EL (cell line): ENCODE measurements at places on chromosomes 4 and X.

GRCh38 chrX:154517101-154517781 lies 1.2 kb upstream of the FAM3A start:
- no peak for DNase-seq

GRCh38 chrX:23662187-23662586 lies 5.1 kb upstream of the PRDX4 start:
- DNase-seq = peak; percentile 16

- no peak for DNase-seq
Observed at GRCh38 chrX:34629572-34629971, 27.5 kb downstream of the TMEM47 start.

DNA sequence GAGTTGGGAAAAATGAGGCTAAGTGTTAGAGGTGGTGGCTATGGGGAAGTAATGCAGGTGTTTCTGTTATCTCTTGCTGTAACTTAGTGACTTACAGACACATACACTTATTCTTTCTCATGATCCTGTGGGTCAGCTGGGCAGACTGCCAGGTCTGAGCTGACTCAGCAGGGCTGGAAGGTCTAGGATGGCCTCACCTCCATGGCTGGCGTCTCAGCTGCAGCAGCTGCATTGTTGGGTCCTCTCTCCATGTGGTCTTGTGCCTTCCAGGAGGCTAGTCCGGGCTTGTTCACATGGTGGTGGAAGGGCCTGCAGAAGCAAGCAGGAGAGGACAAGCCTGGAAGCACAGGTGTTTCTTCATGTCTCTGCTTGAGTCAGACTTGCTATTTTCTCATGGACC lies 172.7 kb downstream of the NHS start:
- DNase-seq = peak; percentile 80

- peak; percentile 68 for DNase-seq
Observed at GRCh38 chr4:47624031-47624441, 139.0 kb downstream of the ATP10D start.

DNA sequence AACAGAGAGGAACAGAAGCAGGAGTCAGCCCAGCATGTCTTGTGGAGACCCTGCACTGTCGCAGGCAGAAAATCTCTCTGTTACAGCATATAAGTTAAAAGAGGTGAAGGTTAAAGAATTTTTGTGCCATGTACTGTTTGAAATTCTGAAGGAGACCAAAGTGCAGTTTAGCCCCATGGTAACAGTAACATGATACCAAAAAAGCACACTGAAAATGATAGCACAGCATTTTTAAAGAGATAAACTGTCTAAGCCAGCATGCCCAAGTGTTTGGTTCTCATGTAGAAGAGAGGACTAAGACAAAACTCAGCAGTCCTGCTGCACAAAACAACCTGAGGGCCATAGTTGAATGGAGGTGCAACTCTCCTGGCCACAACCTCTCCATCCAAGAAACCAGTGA lies 41.9 kb upstream of the PARM1 start:
- DNase-seq = no peak

- peak; percentile 88 for DNase-seq
Observed at GRCh38 chrX:74291964-74292807, 11.8 kb upstream of the ZCCHC13 start.

- DNase-seq = peak; percentile 20
Observed at GRCh38 chrX:41759817-41760216, 35.8 kb downstream of the GPR82 start.

DNA sequence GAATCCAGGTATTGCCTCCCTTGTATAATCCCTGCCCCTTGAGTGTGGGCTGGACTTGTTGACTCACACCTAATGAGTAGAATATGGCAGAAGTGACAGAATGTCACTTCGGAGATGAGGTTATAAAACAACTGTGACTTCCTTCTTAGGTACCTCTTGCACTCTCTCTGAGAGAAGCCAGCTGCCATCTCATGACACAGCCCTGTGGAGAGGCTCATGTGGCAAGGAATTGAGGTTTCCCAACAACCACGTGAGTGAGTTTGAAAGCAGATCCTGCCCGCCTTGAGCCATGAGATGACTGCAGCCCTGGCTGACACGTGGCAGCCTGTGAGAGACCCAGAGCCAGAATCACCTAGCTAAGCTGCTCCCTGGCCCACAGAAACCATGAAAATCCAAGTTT lies 13.5 kb downstream of the ASB11 start:
- DNase-seq = no peak

DNA sequence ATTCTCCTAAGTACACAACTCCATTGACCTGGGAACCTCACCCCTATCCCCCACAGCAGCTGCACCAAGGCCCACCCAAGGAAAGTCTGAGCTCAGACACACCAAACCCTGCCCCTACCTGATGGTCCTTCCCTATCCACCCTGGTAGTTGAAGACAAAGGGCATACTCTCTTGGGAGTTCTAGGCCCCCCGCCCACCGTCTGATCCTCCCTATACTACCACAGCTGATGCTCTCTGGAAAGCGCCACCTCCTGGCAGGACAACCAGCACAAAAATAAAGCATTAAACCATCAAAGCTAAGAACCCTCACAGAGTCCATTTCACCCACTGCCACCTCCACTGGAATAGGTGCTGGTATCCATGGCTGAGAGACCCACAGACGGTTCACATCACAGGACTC lies 83.6 kb downstream of the ANAPC10 start:
- DNase-seq = no peak

DNA sequence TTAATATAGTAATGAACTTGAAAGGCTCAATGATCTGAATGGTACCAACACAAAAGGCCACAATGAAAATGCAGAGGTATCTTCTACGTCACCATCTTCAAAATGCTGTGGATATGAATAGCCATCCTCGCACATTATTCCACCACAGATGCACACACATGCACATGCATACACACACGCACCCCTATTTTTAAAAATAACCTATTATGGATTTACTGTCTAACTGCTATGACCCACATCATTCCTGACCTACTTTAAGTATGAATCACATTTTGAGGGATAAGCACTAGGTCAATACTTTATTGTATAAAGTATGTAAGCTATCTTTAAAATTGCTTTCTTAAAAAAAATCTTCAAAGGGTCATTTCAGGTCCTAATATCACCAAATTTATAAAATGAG lies 24.4 kb upstream of the CORIN start:
- peak; percentile 84 for DNase-seq

- no peak for DNase-seq
Observed at GRCh38 chr4:113117358-113117702, 67.9 kb downstream of the ANK2 start.

DNA sequence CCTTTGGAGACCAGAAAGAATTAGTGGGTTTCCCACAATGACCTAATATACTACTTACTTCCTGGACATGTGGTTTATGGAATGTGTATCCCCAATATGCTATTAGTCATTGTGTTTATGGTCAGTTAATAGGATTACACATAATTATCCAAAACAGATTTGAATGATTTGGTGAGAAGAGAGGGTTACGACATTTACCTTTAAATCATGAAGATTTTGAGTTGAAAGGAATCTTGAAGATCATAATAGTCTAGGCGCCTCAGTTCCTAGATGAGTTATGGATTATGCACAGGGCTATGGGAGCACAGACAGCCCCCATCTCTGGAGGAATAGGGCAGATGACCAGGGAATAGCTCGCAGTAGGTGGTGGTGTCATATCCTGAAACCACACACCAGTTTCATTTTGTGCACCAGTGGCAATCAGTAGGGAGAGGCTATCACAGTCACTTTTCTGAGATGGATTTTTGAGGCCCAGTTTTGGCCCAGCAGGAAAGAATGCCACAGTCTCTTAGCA lies 61.3 kb downstream of the SEPTIN11 start:
- DNase-seq = peak; percentile 85

GRCh38 chrX:109840585-109840984 lies 107.5 kb upstream of the ACSL4 start:
- DNase-seq = peak; percentile 92

DNA sequence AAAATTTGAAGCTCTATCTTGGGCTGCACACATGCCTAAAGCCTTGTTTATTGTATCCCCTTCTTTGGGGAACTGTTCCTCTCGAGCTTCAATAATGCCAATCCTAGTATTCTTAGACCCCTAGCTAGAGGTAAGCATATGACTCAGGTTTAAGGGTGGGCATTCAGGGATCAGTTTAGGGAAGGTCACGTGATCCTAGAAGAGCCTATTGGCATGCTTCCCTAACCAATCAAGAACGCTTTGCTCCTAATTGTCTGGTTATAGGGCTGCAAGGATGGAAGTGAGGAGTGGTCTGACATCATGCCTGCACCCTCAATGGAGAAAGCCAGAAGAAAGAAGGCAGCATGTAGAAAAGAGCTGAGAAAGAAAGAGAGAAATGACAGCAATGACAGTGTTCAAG lies 46.9 kb downstream of the TLR10 start:
- DNase-seq = no peak

GRCh38 chr4:48756689-48757220 lies 23.3 kb downstream of the FRYL start:
- peak; percentile 50 for DNase-seq

DNA sequence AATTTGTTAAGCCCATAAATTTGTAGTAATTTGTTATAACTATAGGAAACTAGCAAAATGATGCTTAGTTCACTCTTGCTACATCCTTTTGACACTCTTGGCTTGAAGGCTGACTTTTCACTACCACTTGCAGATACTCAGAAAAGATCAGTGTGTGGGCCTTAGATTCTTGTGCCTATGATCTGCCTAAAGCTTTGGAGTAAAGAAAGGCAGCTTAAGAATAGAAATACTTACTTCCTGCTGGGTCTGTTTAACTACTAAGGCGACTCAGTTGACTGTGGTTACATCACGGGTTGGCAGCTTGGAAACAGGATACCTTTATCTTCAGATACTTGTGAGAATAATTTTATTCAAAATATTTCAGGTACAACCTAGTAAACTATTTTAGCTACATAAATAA lies 201.4 kb upstream of the FMR1 start:
- DNase-seq = no peak

DNA sequence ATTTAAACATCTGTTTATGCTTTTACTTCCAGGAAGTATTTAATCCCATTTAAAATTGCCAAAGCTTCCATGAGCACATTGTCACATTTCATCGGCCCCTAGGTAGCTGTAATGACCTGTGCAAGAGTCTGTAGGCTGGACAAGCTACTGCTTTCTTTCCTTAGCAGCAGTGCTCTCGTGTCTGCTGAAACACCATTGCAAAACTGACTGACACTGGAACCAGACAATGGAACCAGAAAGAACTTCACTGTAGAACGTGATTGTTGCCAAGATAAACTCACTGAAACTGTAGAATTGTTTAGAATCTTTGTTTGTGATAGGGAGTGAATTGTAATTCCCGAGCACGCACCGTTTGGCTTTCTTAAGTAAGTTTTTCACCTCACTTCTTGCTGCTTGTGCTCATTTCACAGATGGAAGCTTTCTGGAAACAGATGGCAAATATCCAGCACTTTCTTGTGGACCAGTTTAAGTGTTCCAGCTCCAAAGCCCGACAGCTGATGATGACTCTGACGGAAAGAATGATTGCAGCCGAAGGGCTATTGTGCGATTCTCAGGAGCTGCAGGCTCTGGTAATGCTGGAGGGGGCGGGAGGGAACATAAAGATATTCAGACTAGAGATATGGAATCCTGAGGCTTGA lies 36.9 kb downstream of the EVC start:
- DNase-seq = peak; percentile 92

- DNase-seq = peak; percentile 34
Observed at GRCh38 chrX:136694431-136695087, 46.6 kb downstream of the CD40LG start.

GRCh38 chrX:68183612-68184214 lies 249.6 kb downstream of the OPHN1 start:
- peak; percentile 38 for DNase-seq

DNA sequence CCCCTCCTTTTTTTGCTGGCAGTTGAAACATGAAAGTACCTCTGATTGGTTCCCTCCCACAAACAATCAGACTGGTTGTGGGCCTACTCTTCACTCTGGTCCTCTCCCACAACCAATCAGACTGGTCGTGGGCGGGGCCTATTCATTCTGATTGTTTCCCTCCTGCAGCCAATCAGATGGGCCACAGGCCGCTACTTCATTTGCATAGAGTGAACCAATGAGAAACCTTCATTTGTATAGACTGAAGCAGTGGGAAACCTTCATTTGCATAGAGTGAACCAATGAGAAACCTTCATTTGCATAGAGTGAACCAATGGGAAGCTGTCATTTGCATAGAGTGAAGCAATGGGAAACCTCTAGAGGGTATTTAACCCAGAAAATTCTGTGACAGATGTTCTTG lies 55.2 kb downstream of the TRMT44 start:
- no peak for DNase-seq

GRCh38 chr4:109552237-109552636 lies 7.8 kb upstream of the MCUB start:
- DNase-seq = no peak

- DNase-seq = no peak
Observed at GRCh38 chrX:118047446-118048186, 69.0 kb downstream of the KLHL13 start.

- no peak for DNase-seq
Observed at GRCh38 chrX:149469406-149469805, 35.7 kb downstream of the IDS start.

GRCh38 chr4:177232473-177232872 lies 77.2 kb upstream of the NEIL3 start:
- DNase-seq = peak; percentile 13

DNA sequence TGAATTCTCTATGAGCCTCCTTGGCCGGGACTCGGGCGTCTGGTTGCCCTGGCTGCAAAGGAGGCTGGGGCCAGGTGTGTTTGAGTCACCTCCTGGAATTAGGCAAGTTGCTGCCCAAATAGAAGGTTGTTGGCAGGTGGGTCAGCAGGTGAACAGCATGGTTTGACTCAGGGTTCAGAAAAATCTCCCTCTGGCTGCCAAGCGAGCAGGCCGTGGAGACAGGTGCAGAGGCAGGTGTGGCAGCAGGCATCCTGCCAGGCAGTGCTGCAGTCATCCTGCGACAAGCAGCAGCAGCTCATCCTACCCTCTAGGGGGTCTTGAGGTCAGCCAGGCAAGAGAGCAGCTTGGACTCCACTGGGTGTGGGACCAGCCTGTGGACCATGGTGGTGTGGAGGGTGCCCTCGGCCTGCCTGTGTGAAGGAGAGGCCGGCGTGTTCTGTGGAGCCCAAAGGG lies 8.2 kb downstream of the MSANTD1 start:
- DNase-seq = no peak

- DNase-seq = no peak
Observed at GRCh38 chr4:43690116-43690515, 758.5 kb downstream of the KCTD8 start.

DNA sequence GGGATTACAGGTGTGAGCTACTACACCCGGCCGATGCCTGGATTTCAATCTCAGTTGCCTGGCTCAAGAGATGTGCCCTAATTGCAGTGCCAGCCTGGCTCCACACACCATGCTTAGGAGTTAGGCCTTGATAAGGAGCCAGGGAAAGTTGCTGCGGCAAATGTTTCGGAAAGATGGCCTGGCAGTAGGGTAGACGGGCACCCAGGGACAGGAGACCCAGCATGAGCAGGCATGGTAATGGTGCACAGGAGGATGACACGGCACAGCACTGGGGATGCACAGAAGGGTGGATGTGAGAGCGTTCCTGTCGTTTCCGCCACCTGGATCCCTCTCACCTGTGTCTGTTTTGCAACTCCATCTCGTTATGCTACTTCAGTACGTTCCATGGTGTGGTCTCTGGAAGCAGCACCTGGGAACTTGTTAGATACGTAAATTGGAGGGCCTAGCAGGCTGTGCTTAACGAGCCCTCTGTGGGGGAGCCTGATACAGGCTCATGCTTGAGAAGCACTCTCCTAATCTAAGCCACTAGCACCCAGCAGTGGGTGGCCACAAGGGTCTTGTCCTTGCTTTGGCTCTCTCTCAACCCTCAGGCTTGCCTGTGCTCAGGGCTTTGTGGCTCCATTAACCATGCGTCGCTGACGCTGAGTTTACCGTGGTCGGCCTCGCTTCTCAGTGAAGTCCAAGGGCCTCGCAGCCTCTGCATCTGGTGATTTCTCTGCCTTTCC lies 20.3 kb downstream of the RNF4 start:
- no peak for DNase-seq
